ENCODE measurements at places on chromosomes 7 and 10.

GRCh38 chr10:5546891-5547680 lies 22.3 kb downstream of the CALML3 start:
- DNase-seq, result peak; percentile 86

DNA sequence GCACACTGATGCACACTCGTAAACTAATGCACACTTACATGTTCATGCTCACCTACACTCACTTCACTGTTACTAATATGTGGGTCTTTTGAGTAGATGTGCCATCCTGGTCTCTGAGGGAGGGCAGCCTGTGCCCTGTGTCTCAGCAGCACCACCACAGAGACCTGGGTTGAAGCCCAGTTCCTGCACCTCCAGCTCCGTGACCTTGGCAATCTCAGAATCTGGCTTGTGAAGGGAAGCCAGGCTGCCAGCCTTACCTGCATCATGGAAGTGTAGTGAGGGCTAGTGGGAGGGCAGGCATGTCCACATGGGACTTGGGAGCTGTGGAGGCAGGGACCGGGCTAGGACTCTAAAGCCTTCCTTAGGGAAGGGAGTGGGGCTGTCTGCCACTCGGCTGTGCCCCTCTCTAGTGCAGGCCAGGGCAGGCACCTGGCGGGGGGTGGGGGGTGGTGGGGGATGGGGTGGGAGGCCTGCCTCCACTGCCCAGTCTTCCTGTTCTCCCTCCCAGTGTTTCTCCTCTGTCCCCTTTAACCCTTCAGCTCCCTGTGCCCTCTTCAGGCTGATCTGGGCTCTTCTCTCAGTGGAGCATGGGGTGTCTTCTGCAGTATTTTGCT lies 8.1 kb downstream of the ADCY1 start:
- DNase-seq, result no peak

- DNase-seq, result no peak
Observed at GRCh38 chr7:151693140-151693539, 173.4 kb upstream of the RHEB start.

GRCh38 chr10:117165538-117166417 lies 27.7 kb upstream of the VAX1 start:
- DNase-seq, result peak; percentile 14

DNA sequence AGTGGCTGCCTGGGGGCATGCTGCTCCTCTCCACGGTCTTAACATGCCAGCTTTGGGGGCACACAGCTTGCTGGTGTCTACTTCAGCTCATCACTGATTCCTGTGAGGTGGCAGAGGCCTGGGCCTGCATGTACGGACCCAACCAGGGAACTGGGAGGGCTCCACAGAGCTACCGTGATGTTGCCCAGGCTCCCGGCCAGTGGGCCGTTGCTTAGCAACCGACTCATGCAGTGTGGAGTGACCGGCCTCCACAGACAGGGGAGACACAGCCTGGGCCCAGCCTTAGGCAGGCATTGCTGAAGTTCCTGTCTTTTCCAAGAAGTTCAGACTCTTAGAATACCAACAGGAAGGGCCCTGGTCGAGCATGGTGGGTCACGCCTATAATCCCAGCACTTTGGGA lies 25.8 kb upstream of the SH2B2 start:
- no peak for DNase-seq

- no peak for DNase-seq
Observed at GRCh38 chr7:147199868-147200267, 1083.3 kb downstream of the CNTNAP2 start.

GRCh38 chr7:100865938-100866728 lies 1.1 kb upstream of the TRIP6 start:
- peak; percentile 77 for DNase-seq

- no peak for DNase-seq
Observed at GRCh38 chr7:134435161-134435920, 23.6 kb downstream of the AKR1B1 start.

DNA sequence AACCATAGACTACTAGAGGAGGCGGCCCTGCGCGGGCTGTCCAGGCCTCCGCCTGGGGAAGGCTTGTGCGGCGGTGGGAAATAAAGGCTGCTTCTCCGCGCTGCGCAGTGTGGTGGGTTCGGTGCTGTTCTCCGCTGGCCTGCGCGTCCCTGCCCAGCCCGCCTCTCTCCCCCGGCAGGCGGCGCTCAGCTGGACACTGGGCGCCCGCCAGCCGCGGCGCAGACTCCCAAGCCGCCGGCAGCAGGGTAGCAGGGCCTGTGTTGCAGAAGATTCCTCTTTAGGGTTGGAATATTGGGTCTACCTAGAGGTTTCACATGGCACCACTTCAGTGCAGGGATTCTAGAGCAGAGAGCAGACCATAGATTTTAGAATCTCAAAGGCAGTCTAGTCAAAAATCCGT lies 66.1 kb upstream of the ZPBP start:
- no peak for DNase-seq

- DNase-seq, result peak; percentile 32
Observed at GRCh38 chr10:6669269-6669859, 89.3 kb upstream of the PRKCQ start.

GRCh38 chr7:19060761-19061259 lies 56.6 kb downstream of the TWIST1 start:
- DNase-seq, result no peak

DNA sequence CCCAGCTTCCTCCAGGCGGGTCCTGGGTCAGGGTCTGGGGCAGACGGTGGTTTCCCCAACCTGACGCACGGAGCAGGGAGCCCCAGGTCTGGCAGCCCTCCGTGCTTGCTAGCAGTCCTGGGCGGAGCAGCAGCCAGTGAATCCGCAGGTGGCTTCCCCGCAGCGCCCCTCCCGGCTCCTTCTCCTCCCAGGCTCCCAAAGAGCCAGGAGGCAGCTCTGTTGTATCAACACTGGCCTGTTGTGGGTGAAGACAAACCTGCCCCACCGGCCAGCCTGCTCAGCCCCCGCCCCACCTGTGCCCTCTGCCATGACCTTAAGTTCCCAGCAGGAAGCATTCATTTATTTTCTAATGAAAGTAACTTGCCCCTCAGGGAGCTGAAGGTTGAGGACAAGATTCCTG lies 24.0 kb upstream of the TMEM213 start:
- DNase-seq, result no peak

- no peak for DNase-seq
Observed at GRCh38 chr7:3937605-3938004, 636.6 kb downstream of the SDK1 start.

DNA sequence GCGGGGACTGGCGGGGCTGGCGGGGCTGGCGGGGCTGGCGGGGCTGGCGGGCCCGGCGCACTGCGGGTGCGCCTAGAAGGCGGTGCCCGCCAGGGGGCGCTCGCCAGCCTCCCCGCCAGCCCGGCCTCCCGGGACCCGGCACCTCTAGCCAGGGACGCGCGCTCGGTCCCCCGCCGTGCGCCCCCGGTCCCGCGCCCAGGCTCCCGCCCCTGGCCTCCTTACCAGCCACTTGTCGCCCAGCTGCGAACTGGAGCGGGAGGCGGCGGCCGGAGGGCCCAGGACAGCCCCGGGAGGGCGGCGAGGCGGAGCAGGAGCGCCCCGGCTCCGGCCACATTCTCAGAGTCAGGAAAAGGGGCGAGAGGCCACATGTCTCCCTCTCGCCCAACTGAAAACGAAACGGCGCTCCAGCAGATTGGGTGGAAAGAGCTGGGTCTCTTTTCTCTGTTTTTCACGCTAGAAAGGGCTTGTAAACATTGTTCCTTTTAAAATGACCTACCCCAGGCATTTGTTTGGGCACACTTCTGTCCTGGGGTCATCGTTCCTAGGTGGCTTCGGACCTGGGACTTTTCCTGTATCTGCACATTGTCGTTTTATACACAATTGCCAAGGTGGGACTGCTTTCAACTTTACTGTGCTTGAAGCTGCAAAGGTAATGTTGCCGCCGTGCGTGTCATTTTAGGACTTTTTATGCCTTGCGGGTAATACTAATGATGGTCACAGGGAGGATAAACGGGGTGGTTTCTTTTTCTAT lies 378 bp upstream of the PRKCQ start:
- DNase-seq, result peak; percentile 94

- peak; percentile 48 for DNase-seq
Observed at GRCh38 chr10:21372651-21373410, 152.7 kb downstream of the SKIDA1 start.

GRCh38 chr10:69405221-69405620 lies 11.5 kb downstream of the TACR2 start:
- no peak for DNase-seq

DNA sequence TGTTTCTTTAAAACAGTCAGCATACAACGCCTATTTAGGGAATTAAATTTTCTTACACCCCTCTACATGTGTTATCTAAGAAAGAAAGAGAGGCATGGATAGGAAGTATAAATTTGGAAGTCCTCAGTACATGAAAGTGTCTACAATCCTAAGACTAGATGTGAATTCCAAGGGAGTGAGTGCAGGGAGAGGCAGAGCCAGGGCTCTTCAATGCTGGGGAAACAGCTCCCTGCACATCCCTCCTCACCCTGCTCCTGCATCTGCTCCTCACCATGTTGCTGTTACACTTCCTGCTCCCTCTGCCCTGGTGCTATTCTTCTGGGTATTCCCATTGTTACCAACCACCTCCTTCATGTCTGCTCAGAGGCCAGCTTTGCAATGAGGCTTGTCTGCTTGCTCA lies 229.1 kb upstream of the AKR1E2 start:
- no peak for DNase-seq

- DNase-seq, result peak; percentile 46
Observed at GRCh38 chr7:2520761-2521290, 1.3 kb downstream of the LFNG start.

DNA sequence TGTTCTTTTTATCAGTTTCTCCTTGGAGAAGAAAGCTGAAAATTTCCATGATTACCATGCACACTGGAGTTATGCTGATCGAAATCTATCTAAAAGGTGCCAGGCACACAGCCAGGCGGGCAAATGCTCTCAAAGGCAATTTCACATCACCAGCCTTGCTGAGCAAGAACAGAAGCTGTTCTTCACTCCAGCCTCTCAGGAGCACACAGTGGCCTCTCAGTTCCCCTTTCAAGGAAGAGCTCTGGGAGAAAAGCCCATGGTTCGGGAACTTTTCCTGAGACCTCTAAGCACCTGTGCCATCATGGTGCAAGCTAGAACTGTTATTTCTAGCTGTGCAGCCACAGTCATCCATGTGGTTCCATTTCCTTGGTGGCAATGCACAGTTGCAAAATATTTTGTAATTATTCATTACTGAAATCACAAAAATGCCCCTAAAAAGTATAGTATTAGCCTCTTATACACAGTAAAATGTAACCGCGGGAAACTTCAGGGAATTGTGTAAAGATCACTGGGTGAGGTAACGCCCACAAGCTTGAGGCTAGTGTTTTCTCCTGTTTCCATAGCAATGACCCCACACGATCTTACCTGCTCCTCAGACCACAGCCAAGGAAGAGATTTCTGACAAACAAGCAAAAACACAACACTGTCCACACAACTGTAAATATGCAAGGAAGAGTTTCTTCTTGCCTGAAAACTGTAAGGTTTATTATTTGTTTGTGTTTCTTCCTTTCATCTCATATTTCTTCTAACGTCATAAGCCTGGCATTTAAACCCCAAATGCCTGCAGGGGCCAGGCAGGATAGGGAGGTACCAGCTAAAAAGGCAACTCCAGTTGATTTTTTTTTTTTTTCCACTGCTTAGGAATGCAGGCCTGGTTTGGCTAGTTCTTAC lies 121.2 kb downstream of the FAM107B start:
- peak; percentile 66 for DNase-seq

DNA sequence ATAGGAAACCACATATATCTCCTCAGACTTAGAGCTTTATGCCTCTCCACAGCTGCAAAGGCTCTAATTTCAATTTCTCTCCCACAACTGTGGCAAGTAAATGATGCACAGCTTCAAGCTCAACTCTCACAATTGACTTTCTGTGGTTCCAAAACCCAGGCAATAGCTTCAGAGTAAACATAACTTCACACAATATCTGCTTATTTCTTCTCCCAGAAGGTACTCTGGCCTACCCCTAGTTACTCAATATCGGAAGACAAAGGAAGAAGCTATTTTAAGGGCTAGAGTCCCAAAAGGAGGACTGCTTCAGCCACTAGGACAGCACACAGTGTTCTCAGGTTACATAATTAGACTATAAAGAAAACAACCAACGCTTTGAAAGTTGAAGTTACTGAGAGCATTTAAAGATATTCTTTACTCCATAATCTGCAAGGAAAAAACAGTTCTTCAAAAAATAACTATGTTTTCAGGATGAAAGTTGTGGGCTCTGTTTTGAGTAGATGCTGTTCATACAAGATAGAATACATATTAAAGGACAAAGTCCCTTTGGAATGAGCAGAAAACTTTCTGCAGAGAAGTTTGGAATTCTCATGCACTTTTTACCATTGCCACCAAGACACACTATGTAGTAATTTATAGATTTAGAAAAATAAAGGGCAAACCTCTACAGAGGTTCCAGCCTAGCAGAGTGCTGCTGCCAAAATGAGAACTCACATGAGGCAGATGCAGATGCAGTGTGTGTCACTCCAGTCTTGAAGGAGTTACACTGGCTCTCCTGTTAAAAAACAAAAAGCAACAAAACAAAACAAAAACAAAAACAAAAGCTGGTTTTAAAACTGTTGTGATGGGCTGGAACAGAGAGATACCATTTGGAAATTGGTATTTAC lies 81.8 kb downstream of the NT5C2 start:
- DNase-seq, result no peak

DNA sequence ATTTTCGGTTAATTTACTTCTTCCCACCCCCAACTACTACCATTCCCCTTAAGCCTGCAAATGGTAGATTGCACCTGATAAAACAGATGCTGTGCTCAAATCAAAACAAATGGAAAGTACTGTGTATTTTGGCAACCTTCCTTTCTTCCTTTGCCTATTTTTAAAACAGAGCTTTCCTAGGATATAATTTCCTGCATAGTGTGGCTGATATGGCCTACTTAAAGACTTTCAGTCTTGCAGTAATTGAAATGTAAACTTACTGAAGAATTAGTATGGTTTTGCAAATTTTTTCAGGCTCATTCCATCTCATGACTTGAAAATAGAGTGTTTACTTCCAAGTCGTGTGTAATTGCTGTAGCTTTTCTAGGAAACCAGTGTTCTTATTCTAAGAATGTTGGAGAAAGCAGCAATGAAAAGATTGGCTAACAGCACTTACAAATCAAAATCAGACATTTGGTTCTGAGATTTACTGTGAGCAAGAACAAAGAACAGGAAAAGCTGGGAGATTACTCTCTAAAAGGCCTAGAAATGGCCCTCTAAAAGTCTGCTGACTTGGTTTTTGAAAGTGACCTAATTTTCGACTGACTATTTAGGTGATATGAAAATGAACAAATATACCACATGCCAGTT lies 52.0 kb downstream of the REEP3 start:
- DNase-seq, result peak; percentile 11

- no peak for DNase-seq
Observed at GRCh38 chr7:85184599-85185423, 2.0 kb downstream of the SEMA3D start.

GRCh38 chr7:157397036-157397720 lies 60.4 kb downstream of the DNAJB6 start:
- peak; percentile 8 for DNase-seq

GRCh38 chr10:7007600-7008190 lies 403.1 kb downstream of the SFMBT2 start:
- DNase-seq, result no peak
